ENCODE measurements at places on chromosomes 13 and 19. TPM values are rescaled to one million over a fixed set of nuclear protein-coding genes. Genes with fewer than 3 reads are reported as not detected.
A peak's percentile ranks its signal among the peaks of the same experiment; 100 is the strongest.

- DNase-seq: peak; percentile 71
Measured at GRCh38 chr13:99322297-99323103, 15.3 kb upstream of the GPR183 start.

DNA sequence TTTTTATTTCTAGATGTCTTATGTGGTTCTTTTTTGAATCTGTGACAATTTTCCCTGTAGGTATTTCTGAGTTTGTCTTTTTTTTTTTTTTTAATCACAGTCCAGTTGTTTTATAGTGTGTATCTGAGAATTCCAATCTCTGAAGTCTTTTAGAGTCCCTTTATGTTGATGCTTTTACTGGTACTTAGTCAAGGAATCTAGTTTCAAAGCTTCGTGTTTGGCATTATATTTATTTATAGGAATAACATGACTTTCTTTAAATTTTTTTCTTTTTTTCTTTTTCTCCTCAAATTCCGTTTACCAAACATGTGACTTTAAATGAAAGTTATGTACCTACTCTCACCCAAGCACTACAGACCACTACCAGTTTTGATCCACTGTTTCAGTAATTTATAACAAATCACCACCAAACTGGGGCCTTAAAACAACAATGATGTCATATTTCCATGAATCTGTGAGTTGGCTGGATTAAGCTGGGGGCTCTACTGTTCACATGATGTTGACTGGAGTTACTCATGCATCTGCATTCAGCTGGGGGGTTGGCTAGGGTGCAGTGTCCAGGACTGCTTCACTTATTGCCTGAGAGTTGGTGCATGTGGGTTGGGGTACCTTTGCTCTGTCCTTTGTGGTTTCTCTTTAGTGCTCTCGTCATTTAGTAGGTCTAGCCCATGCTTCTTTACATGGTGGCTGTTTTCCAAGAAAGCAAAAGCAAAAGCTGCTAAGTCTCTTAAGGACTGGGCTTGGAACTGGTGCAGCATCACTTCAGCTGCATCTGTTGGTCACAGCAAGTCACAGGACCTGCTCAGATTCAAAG, 22.3 kb downstream of the KCTD4 start:
- peak; percentile 8 for DNase-seq

DNA sequence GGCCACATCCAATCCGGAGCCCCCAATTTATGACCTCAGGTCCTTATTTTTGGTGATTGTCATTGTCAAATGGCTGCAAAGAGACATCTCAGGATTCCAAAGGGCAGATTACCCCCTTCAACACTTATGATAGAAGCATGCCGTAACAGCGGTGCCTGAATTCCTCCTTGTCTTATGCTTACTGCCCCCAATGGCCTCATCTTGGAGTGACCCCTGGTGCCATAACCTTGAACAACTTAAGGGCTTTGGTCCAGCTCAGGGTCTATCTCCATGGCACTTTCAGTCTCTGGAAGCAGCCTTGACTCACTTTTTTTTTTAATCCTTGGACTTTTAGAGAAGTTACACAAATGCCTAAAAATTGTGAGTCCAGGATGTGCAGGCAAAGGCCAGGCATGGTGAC, 171.6 kb upstream of the ZNF507 start:
- DNase-seq: no peak

The LRP3 gene
- total RNA-seq: 0.10 TPM

The LMO7 gene
- 12.1 TPM for total RNA-seq

All from activated T-cell treated with anti-CD3 and anti-CD28 coated beads, Interleukin-2, amount 50 U/mL, for 72 hours (primary cell).